NCI-H2171 treated with DMSO at 0.1 percent for 48 hours (cell line): ENCODE measurements at places on chromosomes 16 and 17.

GRCh38 chr16:10069374-10069773, 112.9 kb downstream of the GRIN2A start:
- no peak for DNase-seq

- no peak for DNase-seq
Observed at GRCh38 chr16:65121870-65122723, at the start of gene CDH11. Gene CDH11 (minus strand): TSS chr16:65122063. CDS start chr16:65004869, 117,194 bp downstream.

- DNase-seq = no peak
Observed at GRCh38 chr16:50021544-50021943, 3.5 kb upstream of the CNEP1R1 start.

- no peak for DNase-seq
Observed at GRCh38 chr16:49602201-49602975, 228.8 kb downstream of the C16orf78 start.

- DNase-seq = no peak
Observed at GRCh38 chr17:42906772-42907446, 6.3 kb downstream of the G6PC1 start.

DNA sequence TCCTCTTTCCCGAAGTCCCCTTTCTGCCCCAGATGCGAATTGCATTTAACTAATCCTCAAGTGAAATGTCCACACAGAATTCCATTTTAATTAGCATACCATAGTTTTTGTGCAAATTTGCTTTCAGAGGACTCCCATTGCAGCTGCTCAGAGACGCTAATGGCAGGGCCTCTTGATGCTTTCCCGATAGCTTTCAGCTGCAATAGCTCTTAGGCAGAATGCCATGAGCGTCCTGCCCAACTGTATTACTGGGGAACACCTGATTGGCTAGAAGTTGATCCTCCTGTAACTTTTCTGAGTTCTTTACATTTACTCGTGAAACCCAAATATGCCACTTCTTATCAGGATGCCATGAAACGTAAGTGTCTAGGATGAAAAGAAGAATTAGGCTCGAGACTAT, 203.0 kb downstream of the UTP18 start:
- no peak for DNase-seq

DNA sequence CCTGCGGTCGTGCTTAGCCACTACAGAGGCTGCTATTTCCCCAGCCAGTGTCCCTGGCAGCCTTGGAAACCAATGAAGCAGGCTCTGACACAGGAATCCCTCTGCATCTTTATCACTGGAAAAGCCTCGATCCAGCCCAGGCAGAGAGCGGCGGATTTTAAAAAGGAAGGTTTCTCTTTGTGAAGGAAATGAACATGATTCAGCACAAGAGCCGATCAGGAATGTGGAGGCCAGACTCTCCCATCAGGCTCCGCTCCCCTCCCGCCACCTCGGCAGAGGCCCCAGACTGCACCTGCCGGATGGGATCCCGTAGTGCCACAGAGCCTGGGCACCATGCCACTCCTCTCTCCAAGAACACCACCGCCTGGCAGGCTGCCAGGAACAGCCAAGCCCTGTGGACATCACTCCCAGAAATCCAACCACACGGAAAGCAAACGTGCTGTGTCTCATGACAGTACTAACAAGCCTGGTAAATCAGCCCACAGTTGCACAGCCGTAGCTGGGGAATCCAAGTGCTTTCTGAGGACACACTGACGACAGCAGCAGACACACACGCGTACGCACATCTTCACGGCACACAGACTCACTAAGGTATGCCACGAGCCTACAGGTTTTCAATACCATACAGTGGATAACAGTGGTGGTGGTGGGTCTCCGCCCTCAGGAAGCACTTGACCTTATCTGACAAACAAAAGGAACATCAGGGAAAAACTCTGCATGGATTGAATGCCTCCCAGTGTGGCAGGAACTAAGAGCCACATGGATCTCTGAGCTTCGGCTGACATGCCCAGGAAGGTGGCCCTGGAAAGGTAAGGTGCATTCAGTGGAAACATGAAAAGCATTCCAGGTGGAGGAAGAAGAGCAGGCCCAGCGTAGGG, 5.4 kb downstream of the LRRC75A start:
- DNase-seq = peak; percentile 93

DNA sequence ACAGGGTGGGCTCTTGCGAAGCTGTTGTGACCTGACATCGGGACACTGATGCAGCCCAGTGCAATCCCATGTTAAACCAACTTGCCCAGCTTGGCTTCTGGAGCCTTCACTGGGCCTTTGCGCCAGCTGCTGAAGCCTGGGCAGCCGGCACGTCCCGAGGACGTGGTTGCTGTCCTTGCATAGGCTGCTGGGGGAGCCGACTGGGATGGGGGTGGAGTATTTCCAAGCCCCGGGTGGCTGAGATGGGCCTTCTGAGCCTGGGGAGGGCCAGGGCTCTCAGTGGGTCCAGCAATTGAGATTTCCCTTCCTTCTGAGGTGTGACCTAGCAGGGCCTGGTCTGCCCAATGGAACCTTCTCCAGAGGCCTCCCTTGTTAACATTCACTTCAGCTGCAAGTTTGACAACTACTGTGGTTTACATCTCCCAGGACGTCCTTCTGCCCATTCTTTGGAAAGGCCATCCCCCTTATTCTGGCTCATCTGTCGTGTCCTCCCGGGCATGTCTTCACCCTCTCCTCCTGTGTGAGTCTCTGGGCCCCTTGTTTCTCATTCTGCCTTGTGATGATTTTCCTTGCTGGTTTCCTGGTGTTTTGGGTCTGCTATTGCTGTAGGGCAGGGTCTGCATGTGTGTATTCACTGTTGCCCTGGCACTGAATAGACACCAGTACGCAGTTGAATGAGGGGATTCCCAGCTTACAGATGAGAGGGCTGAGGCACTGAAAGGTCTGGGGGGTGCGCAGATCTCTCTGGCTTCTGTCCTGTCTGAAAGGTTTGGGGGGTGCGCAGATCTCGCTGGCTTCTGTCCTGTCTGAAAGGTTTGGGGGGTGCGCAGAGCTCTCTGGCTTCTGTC, 34.4 kb downstream of the HAPSTR1 start:
- DNase-seq = no peak

DNA sequence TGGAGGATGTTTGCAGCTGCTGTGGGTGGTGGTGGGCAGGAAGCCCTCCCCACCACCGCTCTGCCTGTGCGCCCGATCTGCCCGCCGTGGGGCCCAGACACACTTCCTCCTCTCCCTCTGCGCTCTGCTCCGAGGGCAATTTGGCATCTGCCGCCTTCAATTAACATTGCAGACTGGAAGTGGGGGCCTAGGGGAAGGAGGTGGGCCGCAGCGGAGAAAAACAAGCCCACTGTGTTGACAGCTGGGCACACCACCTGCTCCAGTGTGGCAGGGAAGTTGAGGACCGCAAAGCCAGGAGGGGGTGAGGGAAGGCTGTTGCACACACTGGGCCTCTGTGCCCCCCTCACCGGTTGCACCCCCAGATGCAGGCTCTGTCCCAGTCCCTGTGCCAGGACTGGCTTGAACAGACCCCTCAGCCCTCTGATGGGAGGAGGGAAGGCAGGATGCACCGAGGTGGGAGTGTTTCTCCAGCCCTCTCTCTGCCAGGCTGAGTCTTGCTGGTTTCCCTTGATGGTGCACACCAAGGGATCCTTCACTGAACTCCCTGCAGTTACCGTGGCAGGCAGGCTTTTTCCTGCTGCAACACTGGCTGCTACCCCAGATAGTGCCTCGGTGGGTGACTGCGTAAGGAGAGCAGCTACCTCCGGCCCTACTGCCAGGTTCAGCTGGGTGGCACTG, 72.8 kb upstream of the MED9 start:
- DNase-seq = peak; percentile 98

GRCh38 chr16:71896764-71897368, 1.5 kb downstream of the IST1 start:
- DNase-seq = no peak

GRCh38 chr17:78313735-78314648, 45.9 kb downstream of the SOCS3 start:
- peak; percentile 87 for DNase-seq

- no peak for DNase-seq
Observed at GRCh38 chr17:46847204-46848191, 3.9 kb upstream of the WNT9B start.

DNA sequence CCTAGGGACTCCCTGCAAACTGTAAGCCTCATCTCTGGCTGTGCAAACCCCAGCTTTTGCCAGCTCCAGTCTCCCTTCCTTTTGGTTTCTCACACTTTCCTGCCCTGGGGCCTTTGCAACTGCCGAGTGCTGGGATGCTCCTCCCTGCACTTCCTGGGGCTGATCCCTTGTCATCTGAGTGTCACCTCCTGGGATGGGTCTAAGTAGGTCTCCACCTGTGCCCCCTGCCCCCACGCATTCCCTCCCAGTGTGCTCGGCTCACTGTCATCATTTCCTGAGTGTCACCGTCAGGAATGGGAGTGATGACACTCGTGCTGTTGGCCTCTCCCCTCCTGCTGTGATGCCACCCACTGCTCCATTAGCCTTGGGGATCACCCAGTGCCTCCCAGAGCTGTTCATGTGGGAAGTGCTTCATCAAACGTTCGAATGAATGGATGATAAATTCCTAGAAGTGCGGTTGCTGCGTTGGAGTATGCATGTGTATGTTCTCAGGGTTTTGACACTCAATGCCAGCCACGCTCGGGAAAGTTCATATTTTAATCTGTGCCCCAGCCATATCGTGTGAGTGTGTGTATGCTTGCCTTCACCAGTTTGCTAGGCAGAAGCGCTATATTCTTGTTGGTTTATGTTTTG, 189.9 kb downstream of the NTN1 start:
- DNase-seq = no peak

- peak; percentile 65 for DNase-seq
Observed at GRCh38 chr17:44350733-44351226, 5.7 kb downstream of the GRN start.

DNA sequence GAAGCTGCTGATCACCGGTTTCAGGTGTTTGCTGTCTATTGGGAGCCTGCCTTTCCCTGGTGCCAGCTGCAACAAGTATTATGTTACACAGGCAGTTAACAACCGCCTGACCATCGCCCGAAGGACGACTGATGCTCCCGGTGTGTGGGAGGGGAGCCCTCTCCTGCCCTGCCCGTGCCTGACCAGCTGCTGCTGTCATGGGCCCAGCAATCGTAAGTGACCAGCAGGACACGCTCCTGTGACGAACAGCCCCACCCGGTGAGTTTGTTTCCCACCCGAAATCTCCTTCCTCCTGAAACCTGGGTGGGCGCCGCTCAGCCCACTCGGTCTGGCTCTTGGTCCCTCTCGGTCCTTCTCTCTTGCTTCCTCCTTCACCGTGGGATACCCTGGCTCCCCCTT, 17.9 kb upstream of the UBE2I start:
- DNase-seq = no peak

- DNase-seq = peak; percentile 16
Observed at GRCh38 chr16:3879887-3880564, 487 bp downstream of the CREBBP start.

DNA sequence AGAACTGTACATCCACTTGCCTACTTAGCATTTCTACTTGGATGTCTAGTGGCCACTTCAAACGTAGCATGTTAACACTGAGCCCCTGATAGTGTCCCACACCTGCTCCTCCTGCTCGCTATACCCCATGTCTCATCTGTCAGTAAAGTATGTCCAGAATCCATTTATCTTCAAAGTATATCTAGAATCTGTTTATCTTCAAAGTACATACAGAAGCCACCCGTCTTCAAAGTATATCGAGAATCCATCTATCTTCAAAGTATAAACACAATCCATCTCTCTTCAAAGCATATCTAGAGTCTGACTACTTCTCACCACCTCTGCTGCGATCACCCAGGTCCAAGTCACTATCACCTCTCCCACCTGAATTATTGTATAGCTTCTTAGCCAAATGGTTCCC, 43.8 kb downstream of the MYO1D start:
- no peak for DNase-seq

- DNase-seq = no peak
Observed at GRCh38 chr16:87496447-87496801, 3.6 kb upstream of the ZCCHC14 start.

DNA sequence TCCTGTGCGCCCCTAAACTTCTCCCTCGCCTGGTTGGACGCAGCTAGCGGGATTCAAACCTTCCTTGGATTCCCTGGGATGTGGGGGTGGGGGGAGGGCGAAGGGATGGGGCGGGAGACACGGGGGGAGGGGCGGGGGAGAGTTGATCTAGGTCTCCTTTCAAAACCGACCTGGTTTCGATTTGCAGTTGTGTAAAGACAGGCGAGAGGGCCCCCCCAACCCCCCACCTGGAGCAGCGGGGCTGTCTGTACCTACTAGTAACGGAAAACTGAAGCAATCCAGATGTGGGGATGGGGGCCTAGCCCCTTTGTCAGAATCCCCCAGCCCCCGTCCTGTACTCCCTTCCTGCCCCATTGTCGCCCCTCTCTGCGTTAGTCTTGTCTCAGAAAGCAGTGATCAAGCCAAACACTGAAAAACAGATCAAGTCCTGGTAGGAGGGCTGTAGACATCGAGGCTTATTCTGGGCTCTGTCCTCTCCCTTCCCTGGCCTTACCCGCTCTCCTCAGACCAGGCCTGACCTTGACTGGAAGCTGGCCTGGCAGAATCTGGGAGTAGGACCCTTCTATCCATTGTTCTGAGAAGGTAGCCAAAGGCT, 902 bp downstream of the DLX4 start:
- no peak for DNase-seq

DNA sequence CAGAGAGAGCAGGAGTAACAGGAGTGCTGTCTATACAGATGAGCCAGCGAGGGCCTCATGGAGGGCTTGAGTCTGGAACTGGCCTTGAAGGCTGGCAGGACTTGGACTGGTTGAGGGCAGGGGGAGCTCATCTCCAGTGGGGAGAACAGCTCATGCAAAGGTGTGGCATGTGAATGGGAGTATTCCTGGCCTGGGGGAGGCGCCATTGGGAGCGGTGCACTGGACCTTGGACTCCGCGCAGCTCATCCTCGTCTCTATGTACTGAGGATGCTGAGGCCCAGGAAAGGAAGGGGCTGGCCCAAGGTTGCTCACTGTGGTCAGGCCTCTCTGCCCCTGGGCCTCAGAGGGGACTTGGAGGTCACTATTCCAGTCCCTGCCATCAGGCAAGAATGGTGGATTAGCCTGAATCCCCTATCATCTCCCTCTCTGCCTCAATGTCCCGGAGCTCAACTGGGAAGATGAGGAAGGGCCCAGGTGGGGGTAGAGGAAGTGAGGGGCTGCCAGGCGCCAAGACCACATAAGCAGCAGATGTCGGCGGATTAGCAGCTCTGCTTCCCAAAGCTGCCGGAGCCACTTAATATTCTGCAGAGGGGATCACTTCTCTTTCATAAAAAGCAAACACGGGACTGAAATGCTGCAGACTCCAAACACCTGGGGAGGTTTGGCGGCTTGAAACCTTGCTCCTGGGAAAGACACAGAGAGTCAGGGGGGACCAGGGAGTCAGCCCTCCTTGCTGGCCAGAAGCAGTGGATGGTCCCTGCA, 88.9 kb downstream of the SDK2 start:
- peak; percentile 60 for DNase-seq

DNA sequence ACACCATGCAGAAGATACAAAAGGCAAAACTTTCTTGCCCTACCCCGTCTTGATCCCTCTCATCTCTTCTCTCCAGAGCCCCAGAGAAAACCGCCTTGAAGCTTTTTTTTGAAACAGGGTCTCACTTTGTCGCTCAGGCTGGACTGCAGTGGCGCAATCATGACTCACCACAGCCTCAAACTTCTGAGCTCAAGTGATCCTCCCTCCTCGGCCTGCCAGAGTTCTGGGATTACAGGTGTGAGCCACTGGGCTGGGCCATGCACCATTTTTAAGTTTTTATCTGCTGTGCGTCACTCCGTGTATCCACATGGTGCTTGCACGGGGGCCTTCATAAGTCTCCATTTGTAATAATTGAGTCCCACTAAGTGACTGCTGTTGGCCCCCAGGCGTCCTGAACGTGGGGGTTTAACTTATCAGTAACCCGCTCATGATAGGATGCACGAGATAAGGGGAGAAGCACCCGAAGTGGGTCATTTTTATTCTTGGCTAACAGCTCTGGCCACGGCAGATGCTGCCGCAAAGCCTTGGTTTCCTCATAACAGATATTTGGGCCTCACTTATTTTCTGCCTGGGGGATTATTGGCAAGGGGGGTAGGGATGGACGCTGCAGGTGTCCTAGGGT, 8.6 kb downstream of the DNAH17 start:
- no peak for DNase-seq
